Hindlimb muscle (tissue), 1 donor: ENCODE measurements at places on chromosomes 3 and 15. TPM values are rescaled to one million over a fixed set of nuclear protein-coding genes. Genes with fewer than 3 reads are reported as not detected.
A peak's percentile ranks its signal among the peaks of the same experiment; 100 is the strongest.

DNA sequence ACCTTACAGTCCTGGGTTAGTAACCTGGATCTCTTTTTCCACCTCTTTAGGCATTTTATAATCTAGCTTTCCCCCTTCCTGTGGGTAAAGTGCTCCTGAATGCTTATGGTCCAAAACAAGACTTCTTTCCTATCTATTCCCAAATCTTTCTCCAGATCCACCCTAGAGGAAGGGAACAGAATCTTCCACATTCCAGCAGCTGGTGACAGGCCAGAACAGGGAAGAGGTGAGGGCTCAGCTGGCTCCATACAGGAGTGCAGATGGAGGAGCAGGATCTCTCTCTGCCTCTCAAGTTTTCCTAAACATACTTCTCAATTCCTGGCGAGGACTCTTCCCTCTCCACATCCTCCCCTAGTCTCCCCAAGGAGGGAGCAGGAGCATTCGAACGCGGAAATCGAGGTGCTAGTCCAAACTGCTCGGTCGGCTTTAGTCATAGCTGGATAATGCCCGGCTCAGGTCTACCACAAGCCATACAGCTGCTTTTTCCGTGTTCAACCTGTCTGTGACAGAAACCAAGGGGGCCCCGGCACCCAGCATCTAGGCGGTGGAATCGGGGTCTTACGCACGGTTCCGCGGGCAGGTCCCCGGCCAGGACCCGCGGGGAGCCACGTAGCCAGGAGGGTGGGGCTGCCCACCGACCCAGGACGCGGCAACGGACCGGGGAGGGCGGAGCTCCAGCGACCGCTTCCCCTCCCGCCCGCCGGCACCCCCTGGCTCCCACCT is 4.0 kb downstream of the RASSF1 start:
- no peak for DNase-seq

DNA sequence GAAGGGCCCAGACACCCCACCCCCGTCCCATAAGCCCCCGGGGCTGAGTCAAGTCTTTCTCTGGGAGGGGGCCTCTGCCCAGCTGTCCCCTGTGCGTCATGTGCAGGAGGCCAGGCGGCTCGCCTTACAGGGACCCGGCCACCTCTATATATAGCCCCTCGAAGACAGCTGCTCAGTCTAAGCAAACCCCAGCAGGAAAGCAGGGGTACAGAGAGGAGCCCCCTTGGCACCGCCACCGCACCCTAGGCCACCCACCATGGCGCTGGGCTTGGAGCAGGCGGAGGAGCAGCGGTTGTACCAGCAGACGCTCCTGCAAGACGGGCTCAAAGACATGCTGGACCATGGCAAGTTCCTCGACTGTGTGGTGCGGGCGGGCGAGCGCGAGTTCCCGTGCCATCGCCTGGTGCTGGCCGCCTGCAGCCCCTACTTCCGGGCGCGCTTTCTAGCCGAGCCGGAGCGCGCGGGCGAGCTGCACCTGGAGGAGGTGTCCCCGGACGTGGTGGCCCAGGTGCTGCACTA is at the start of gene KLHL40:
Gene KLHL40 (plus strand): TSS at position 175 of the 519 bp plus-strand sequence. CDS start 82 bp downstream, at position 257.
- DNase-seq, result no peak

Gene CDC25A
- polyA plus RNA-seq, result 4.0 TPM

- DNase-seq, result no peak
These were observed 108.3 kb downstream of the TFDP2 start for GRCh38 chr3:142040941-142041491.

DNA sequence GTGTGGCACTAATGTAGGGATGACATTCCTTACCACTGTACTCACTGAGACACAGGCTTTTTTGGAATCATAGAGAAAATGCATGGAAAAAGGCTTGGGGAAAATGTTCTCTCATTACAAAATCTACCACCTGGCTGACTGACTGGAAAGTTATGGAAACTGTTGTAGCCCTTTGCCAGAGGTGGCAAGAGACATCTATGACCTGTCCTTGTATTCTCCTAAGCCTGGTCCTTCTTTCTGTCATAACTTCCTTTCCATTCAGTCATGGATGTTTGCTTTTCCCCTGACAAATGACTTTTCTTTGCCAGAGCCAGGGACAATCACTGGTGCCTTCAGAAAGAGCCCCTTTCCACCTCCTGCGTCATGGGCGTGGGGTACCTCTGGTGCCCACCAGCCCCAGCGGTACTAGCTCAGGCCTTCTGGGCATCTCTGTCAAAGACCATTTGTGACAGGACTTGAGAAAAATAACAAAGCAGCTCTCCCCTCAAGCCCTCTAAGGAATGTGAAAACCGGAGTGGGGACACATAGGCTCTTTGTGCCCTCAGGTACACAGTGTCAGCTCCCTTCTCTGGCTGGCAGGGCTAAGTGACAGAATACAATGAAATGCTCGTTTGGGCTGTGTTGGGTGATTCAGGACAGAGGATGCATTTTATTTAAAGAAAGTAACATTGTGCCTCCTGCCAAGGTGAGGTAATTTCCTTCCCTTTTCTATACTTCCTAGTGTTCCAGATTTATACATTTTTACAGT is 381.1 kb upstream of the RASGRP1 start:
- peak; percentile 12 for DNase-seq

Gene RTP1
- not detected for polyA plus RNA-seq

DNA sequence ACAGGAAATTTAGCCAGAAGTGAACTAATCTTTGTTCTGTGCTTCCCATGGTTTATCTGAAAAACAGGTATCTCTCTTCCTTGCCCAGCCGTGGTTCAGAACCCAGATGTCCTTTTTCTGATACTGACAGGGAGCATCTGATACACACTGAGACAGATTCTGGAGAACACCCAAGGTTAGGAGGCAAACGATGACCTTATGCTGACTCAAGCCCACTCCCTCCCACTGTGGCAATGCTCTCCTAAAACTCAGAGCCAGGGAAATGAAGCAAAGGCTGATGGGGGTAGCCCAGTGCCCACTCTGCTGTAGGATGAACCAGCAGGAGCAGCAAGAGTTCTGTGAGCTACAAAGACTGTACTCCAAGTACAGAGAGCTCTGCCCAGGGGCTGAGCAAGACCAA is 225.1 kb downstream of the NTRK3 start:
- DNase-seq, result no peak
